ENCODE measurements at places on chromosomes 7 and 10. TPM values are rescaled to one million over a fixed set of nuclear protein-coding genes. Genes with fewer than 3 reads are reported as not detected.

Gene SLC13A4
- total RNA-seq, result not detected

Gene ZNF485
- 2.8 TPM for total RNA-seq

GRCh38 chr10:123882681-123883445, 8.7 kb downstream of the CPXM2 start:
- no peak for DNase-seq

- DNase-seq, result no peak
Observed at GRCh38 chr7:96737545-96738050, 28.0 kb upstream of the SEM1 start.

DNA sequence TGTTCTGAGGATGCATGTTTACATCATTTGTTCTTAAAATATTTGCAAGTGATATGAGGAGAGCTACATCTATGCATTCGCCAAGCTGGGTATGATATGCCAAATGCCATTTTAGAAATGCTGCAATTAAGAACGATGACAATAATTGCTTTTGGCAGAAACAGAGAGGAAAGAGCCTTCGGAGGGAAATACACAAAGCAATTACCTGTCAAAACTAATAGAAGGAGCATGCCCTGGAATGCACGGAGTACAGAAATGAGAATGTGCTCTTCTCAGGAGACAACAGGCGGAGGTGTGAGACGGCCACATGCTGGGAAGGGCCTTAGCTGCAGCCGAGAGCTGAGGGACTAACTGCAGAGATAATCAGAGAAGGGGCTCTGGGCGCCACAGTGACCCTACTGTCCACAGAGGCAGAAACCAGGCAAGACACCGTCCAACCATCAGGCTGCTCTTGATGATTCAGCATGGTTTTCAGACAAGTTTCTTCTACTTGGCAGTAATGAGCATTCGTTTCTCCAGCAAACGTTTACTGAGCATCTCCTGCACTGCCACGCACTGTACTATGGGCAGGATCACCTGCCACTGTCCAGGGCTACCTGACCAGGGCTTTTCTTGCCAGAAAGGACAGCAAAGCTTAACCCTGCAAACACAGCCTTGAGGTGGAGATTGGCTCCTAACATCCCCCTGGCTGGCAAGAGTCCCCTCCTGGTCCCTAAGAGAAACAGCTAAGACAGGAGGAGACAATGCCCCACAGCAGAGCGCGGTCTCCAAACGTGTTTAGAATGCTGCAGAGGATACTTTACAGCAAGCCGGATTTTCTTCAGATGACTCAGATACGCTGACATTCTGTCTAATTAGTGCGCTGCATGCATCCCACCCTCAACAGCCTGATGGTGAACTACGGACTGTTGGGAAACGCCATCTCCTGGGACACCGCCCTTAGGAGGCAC, 18.1 kb downstream of the VIPR2 start:
- no peak for DNase-seq

- no peak for DNase-seq
Observed at GRCh38 chr10:108187408-108188012, 1023.0 kb upstream of the SORCS1 start.

All from gastrocnemius medialis (tissue), 4 donors.